Activated T-helper 2 cell treated with anti-CD3 and anti-CD28 coated beads, Interferon-gamma antibody, Interleukin-2, Interleukin-4, amounts not matched to agents 10 μg/mL and 5 μg/mL and 100 μg/mL, durations not matched to agents 14 hours and 24 hours and 36 hours (primary cell): ENCODE measurements at places on chromosomes 12 and 14. TPM values are rescaled to one million over a fixed set of nuclear protein-coding genes. Genes with fewer than 3 reads are reported as not detected.

DNA sequence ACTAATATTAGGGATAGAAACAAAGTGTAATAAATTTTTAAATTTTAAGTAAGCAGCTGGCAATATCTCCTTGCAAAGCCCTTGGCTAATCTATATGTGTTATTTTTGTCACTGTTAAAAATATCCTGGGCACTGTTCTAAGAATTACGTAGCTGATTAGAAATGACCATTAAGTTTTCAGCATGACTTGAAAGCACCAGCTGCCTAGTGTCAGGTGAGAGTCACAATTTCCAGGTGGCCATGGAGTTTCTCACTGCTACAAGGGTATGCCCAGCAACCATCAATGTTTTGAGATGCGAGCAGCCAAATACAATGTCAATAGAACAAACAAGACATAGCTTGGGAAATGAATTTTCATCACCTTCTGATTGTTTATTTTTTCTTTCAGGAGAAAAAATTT lies 23.3 kb upstream of the GYS2 start:
- no peaks in the 10 kb centered on the region for H3K27me3 ChIP-seq
- H3K4me1 ChIP-seq = peaks cover 3% of the 10 kb centered on the region
- no peak overlapping the region for H3K27ac ChIP-seq
- peaks cover 49% of the 10 kb centered on the region for H3K36me3 ChIP-seq
- H3K4me3 ChIP-seq = no peak overlapping the region

- peaks cover 63% of the 10 kb centered on the region for H3K4me1 ChIP-seq
- H3K27ac ChIP-seq = peak overlapping the region; percentile 29
- DNase-seq = no peak
- H3K4me3 ChIP-seq = peak overlapping the region; percentile 1
These were observed 334.1 kb upstream of the RGS6 start for GRCh38 chr14:71597955-71598660.

DNA sequence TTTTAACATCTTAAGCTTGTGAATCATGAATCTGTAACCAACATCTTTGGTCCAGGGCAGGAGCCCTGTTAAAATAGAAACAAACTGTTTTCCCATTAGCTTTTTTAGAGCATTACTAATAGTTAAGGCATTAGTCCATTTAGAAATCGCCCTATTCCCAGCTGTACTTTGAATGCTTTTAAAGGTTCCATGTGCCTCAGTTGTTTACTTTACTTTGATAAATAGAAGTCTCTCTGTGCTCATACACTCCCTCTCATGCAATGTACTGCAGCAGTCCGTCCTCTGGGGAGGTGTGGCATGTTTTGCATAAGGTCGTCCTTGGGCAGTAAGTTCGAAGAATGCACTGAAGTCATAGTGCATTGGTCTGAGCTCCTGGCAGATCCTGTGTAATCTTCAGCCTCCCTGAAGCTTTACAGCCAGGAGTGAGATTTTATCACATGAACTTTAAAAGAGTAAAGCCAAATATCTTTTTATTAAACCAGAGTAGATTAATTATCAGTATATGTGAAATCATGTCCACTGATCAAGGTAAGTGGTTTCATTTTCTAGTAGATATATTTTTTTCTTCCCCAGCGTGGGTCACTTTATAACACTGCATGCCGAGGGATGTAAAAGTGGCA lies 134.7 kb downstream of the FGD4 start:
- H3K4me1 ChIP-seq = peaks cover 14% of the 10 kb centered on the region
- no peak for DNase-seq
- no peak overlapping the region for H3K4me3 ChIP-seq
- no peaks in the 10 kb centered on the region for H3K36me3 ChIP-seq

DNA sequence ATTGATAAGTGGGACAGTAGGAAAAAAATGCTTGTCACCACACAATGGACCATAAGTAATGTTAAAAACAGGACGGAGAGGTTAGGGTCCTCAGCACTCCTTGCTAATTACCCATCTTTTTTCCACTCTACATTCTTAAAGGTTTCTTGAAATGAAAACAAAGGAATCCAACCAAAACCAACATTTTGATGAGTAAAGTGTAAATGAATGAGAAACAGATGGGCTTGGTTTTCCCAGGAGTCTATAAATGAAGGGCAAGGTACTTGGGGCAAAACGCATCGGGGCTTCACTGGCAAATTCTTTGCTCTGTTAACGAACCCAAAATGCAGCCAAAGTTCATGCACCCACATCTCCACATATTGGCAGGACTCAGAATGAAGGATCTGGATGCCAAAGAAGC lies 129.2 kb upstream of the BMP4 start:
- H3K4me1 ChIP-seq = no peaks in the 10 kb centered on the region
- DNase-seq = no peak
- H3K27ac ChIP-seq = no peak overlapping the region
- H3K27me3 ChIP-seq = no peaks in the 10 kb centered on the region
- H3K4me3 ChIP-seq = no peak overlapping the region

- peak; percentile 83 for DNase-seq
- H3K27ac ChIP-seq = peak overlapping the region; percentile 58
- peaks cover 16% of the 10 kb centered on the region for H3K36me3 ChIP-seq
- no peak overlapping the region for H3K4me3 ChIP-seq
- no peaks in the 10 kb centered on the region for H3K27me3 ChIP-seq
These were observed 7.7 kb downstream of the UBC start for GRCh38 chr12:124906606-124907261.

- H3K27me3 ChIP-seq = peaks cover 8% of the 10 kb centered on the region
- H3K36me3 ChIP-seq = no peaks in the 10 kb centered on the region
- H3K4me3 ChIP-seq = no peak overlapping the region
- H3K4me1 ChIP-seq = peaks cover 4% of the 10 kb centered on the region
These were observed 40.8 kb upstream of the CSRP2 start for GRCh38 chr12:76919383-76920171.

- DNase-seq = no peak
- no peak overlapping the region for H3K4me3 ChIP-seq
- H3K27ac ChIP-seq = no peak overlapping the region
- no peaks in the 10 kb centered on the region for H3K4me1 ChIP-seq
These were observed 67.0 kb downstream of the SDR9C7 start for GRCh38 chr12:56867216-56867615.

- H3K4me1 ChIP-seq = no peaks in the 10 kb centered on the region
- H3K36me3 ChIP-seq = no peaks in the 10 kb centered on the region
- DNase-seq = no peak
- no peak overlapping the region for H3K4me3 ChIP-seq
- no peaks in the 10 kb centered on the region for H3K27me3 ChIP-seq
- no peak overlapping the region for H3K27ac ChIP-seq
These were observed 409.8 kb downstream of the NPAS3 start for GRCh38 chr14:33348510-33348909.

DNA sequence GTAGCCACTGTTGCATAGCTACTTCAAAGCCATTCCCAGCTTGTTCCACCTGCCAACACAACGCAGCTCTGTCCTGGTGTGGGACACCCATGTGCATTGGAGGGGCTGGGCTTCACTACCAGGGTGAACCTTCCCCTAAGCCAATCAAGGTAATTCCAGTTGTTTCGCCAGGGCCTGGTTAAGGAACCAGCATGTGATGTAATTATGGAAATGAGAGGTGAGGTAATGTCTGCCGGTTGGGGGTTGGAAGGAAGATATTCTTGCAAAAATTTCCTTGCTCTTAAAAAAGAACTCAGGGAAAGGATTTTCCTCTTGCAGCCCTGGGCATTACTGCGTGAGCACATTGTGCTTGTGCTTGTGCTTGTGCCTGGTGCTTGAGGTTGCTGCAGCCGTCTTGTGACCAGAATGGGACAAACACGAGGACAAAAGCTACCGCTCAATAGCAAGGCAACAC lies 14.9 kb downstream of the TUBA1C start:
- DNase-seq = no peak
- peaks cover under 1% of the 10 kb centered on the region for H3K36me3 ChIP-seq
- no peaks in the 10 kb centered on the region for H3K4me1 ChIP-seq
- H3K4me3 ChIP-seq = no peak overlapping the region

DNA sequence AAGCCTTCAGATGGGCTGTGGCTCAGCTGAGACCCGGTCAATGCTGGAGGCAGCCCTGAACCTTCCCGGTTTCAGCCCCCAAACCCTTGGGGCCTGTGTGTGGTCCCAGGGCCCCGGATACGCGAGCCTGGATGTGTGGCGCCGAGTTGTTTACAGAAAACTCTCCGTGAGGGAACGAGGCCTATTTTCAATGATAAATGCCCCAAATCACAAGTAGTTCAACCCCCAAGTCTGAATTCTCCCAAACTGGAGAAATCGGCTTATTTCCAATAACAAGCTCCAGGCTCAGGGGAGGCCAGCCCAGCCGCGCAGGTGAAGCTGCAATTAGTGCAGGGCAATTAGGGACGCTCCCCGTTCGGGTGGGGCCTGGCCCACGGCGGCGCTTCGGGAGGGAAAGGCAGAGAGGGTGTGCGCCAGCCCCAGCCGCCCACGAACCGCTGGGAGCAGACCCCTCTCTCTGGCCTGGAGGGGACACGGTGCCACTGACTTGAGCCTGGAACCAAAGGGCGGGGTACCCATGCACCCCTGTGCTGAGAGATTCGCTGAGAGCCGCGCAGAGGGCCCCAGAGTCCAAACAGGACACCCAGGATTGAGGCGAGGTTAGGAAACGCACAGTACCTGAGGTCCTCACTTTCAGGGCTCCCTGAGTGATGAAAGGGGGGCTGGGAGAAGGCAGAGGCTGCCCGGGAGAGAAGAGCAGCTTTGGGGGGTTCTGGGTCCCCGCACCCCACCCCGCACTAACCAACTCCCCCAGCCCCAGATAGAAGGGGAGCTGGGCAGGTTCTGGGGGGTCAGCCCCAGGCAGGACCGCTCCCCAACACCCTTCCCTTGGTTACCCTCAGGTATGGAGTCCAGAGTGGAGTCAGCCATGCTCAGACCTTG lies 14.2 kb upstream of the ANKRD9 start:
- no peak for DNase-seq
- H3K4me1 ChIP-seq = peaks cover 15% of the 10 kb centered on the region
- no peaks in the 10 kb centered on the region for H3K27me3 ChIP-seq
- no peak overlapping the region for H3K27ac ChIP-seq
- no peaks in the 10 kb centered on the region for H3K36me3 ChIP-seq
- H3K4me3 ChIP-seq = peak overlapping the region; percentile 58

DNA sequence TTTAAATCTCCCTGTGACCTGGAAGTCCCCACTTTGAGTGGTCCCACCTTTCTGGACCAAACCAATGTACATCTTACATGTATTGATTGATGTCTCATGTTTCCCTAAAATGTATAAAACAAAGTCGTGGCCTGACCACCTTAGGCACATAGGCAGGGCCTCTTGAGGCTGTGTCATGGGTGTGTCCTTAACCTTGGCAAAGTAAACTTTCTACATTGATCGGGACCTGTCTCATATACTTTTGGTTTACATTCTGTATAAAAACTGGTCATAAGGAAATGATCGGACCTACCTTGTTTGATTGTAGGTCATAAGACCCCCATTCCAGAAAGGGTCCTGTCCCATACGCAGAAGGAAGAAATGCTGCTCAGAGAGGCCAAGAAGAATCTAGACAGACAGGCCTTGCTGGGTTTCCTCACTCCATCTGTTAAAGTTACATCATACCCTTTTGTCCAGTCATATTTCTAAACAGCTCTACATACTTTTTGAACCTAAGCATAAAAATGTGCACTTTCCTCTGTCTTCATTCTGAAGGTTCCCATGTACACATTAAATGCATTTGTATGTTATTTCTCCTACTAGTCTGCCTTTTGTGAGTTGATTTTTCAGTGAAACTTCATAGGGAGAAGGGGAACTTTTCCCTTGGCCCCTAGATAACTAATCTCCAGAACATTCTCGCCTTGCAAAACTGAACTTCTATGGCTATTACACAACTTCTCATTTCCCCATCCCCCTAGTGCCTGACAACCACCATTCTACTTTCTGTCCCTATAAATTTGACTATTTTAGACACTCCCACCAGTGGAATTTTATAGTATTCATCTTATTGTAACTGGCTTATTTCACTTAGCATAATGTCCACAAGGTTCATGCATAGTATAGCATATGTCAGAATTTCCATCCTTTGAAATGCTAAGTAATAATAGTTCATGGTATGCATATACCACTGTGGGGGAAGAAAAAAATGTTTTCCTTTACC lies 30.2 kb upstream of the CPM start:
- H3K4me3 ChIP-seq = no peak overlapping the region
- peaks cover 41% of the 10 kb centered on the region for H3K4me1 ChIP-seq
- H3K27me3 ChIP-seq = no peaks in the 10 kb centered on the region
- DNase-seq = no peak
- peaks cover 19% of the 10 kb centered on the region for H3K36me3 ChIP-seq

GRCh38 chr12:115468087-115468510 lies 784.1 kb upstream of the TBX3 start:
- no peak for DNase-seq
- H3K4me1 ChIP-seq = no peaks in the 10 kb centered on the region
- H3K36me3 ChIP-seq = no peaks in the 10 kb centered on the region
- no peak overlapping the region for H3K4me3 ChIP-seq
- H3K27me3 ChIP-seq = no peaks in the 10 kb centered on the region

DNA sequence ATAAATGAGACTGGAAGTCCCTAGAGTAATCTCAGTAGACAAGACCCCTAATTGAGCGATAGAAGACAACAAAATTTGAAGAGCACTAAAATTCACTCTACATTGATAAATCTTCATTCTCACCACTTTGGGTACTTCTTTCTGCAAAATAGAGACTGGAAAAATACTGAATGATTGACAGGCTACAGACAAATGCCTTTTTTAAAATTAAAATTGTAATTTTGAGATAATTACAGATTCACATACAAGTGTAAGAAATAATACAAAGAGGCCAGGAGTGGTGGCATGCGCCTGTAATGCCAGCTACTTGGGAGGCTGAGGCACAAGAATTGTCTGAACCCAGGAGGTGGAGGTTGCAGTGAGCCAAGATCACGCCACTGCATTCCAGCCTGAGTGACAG lies 4.5 kb upstream of the CORO1C start:
- no peak overlapping the region for H3K27ac ChIP-seq
- no peak overlapping the region for H3K4me3 ChIP-seq
- H3K4me1 ChIP-seq = peaks cover 18% of the 10 kb centered on the region
- DNase-seq = no peak

DNA sequence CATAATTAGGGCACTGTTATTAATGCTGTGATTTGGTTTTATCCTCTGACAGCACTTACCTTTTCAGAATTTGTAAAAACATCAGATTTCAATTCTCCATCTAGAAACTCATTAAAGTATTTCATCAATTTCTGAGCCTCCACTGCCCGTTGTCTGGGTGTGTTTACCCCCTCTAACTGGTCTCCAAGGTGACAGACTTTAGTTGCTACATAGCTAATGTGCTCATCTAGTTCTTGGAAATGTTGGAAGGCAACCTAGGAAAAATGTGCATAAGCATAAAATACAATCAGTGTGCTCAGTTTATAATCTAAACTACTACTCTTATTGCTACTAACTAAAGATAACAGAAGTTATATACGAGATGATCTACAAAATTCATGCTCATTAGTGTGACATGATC lies 24.6 kb downstream of the EXOC5 start:
- no peak overlapping the region for H3K4me3 ChIP-seq
- peaks cover 26% of the 10 kb centered on the region for H3K36me3 ChIP-seq
- peaks cover 2% of the 10 kb centered on the region for H3K4me1 ChIP-seq
- no peak overlapping the region for H3K27ac ChIP-seq
- no peaks in the 10 kb centered on the region for H3K27me3 ChIP-seq

GRCh38 chr14:51014086-51014485 lies 69.8 kb upstream of the PYGL start:
- DNase-seq = no peak
- no peak overlapping the region for H3K27ac ChIP-seq
- peaks cover 6% of the 10 kb centered on the region for H3K27me3 ChIP-seq
- H3K4me1 ChIP-seq = no peaks in the 10 kb centered on the region

GRCh38 chr14:96806836-96807235 lies 9.7 kb downstream of the VRK1 start:
- no peak overlapping the region for H3K4me3 ChIP-seq
- peaks cover 30% of the 10 kb centered on the region for H3K36me3 ChIP-seq
- DNase-seq = no peak
- peak overlapping the region; percentile 65 for H3K27ac ChIP-seq

WNT5B gene
- total RNA-seq = 0.76 and 0.82 TPM in 2 replicates

TPH2 gene
- total RNA-seq = not detected in 2 replicates

TAS2R8 gene
- total RNA-seq = not detected in 2 replicates

LTBR gene
- total RNA-seq = 0.32 and 0.50 TPM in 2 replicates

MANSC1 gene
- total RNA-seq = 0.25 and 1.6 TPM in 2 replicates

ACOT6 gene
- total RNA-seq = not detected in 2 replicates

ASB2 gene
- 19.8 TPM in 2 replicates for total RNA-seq

OASL gene
- 1.9 and 2.3 TPM in 2 replicates for total RNA-seq
